ENCODE measurements at places on chromosomes 16 and 17. TPM values are rescaled to one million over a fixed set of nuclear protein-coding genes. Genes with fewer than 3 reads are reported as not detected.

Gene WNT9B
- not detected for total RNA-seq

DNA sequence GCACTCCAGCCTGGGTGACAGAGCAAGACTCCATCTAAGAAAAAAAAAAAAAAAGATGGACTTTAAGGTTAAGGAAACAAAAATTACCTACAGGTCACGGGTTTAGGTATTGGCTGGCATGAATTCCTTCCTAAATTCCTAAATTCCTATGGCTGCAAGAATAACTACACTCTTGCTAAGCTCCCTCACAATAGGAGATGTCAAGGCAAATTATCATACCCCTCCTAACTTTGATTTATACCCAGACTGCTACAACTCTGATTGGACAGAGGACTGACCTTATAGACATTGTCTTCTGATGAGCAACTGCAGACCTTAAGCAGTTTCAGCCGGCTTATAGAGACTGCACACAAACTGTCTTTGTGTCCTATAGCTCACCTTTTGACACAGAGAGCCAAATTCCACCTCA, 25.1 kb upstream of the TMC7 start:
- no peak for DNase-seq

DNA sequence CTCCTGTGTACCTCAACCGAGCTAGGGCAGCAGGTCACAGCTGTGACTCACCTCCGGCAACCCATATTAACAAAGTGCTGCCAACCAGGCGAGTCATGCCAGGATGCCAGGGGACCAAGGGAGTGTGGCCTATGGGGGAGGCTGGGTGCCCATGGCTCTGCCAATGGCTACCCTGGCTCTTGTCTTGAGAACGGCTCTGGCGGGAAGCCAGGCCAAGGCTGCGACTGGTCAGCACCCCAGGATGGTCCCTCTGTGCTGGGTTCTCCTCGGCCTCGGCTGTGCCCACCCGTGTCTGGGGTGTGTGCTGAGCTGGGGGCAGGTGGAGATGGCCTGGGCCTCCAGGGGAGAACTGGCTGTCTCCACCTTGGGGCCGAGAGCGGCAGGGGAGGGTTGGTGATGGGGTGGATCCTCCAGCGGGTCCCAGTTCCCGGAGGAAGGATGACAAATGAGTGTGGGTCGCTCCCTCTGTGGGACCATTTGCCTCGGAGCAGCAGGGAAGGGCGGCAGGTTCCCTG, 75.8 kb downstream of the MRC2 start:
- no peak for DNase-seq

- DNase-seq: no peak
Measured at GRCh38 chr16:62102588-62102987, 66.3 kb upstream of the CDH8 start.

DNA sequence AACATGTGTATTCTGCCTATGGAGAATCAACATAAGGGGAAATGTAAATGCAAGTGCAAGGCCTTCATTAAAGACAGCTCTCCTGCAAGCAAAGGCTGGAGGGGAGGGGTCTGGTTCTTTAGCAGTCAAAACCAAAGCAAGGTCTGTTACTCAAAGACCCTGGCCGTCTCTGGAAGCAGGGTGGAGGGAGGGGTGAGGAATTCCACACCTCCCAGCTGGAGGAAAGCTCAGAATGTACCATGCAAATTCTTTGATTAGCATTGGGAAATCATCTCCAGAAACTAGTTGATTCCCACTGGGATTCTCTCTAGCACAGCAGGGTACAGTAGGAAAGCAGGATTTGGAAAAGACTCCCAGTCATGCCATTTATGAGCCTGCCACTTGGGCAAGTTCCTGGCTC, 77.3 kb upstream of the ASIC2 start:
- DNase-seq: no peak

GRCh38 chr16:2899564-2900072, 12.1 kb upstream of the FLYWCH1 start:
- no peak for DNase-seq

DNA sequence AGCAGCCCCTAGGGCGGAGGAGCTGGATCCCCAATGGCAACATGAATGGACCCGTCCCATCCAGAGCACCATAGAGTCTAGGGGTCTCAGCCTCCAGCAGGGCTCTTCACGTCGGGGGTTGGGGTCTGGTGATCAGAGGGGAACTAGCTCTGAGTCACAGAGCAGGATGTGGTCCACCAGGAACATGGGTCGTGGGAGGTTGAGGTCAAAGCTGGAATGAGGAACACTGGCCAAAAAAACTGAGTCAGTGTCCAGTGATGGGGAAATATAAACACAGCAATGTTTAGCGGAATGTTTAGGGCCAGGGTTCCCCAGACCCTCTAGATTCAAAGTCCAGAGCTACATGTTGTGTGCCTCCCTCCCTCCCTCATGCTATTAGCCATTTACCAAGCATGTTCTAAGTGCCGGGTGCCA, 79.1 kb upstream of the C16orf82 start:
- no peak for DNase-seq

- DNase-seq: no peak
Measured at GRCh38 chr16:67430977-67431774, at the start of gene HSD11B2. Gene HSD11B2, plus strand, starts transcription at chr16:67431121. Its CDS starts 128 bp downstream, at chr16:67431249.

Data from GM12878 (cell line).